ENCODE measurements at places on chromosomes 7 and 10.

DNA sequence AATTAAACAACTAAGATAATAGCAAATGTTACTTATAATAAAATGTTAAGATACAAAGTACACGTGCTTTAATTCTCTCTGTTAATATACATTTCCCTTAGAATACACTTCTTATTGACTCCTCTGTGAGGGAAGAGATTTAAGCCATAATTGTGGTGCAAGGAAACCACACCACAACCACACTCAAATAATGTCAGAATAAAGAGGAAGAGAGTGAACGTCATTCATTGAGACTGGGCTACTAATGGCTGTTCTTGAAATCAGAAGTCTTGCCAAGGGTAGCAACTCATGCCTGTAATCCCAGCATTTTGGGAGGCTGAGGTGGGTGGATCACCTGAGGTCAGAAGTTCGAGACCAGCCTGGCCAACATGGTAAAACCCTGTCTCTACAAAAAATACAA, 10.0 kb downstream of the FAM171A1 start:
- DNase-seq = no peak

- DNase-seq = no peak
These were observed 991 bp downstream of the ANKRD61 start for GRCh38 chr7:6032167-6032566.

GRCh38 chr10:63057509-63057908, 75.6 kb upstream of the NRBF2 start:
- DNase-seq = no peak

DNA sequence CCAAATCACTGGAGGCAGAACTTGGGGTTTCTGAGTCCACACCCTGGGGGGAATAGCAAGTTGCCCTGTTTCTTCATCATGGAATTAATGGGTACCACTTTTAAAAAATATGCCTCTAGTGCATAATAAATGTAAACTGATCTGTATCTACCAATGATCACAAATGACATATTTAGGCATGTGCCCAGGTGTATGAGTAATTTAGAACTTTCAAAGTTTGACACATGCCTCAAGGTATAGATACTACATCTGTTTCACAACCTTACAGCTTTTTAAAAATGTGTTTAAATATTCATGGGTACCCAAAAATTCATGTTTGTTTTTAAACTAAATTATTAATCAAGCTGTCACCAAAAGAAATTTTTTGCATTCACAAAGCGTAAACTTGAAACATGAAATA, 226.0 kb downstream of the KIAA1217 start:
- no peak for DNase-seq

DNA sequence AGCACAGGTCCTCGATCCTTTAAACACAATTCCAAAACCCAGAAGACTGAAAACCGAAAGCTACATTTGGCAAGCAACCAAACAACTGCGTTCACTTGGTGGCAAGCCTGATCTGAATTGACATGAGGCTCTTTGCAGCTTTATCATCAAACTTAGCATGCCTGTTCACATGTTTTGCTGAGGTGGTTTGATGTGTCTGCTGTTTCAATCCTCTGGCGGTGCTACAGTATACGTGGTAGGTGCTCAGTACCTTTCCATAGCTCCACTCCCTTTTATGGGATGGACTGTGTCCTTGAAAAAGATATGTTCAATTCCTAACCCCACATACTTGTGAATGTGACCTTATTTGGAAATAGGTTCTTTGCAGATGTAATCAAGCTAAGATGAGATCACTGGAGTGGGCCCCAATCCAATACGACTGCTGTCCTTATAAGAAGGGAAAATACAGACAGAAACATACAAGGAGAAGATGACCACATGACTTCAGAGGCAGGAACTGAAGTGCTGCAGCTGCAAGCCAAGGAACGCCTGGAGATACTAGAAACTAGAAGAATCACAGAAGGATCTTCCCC, 33.4 kb downstream of the CCDC6 start:
- no peak for DNase-seq

GRCh38 chr10:20879136-20879535, 18.0 kb downstream of the NEBL start:
- no peak for DNase-seq

DNA sequence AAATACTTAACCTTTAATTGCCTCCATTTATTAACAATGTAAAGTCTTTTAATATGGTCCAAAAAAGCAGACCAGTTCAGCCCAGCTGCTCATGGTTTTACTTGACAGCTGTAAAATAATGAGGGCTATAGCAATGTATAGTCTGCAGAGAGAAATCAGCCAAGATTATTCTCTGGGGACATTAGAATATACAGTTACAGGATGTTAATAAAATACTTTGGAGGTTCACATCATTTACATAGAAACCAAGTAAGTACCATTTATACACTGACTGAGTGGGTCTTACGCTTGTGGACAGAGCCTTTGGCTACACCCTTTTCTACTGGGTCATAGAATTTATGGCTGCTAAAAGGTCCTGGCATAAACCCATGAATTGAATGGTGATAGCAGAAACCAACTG, 340.7 kb upstream of the CELF2 start:
- no peak for DNase-seq

- no peak for DNase-seq
These were observed 715.1 kb downstream of the GRID1 start for GRCh38 chr10:85651497-85651882.

DNA sequence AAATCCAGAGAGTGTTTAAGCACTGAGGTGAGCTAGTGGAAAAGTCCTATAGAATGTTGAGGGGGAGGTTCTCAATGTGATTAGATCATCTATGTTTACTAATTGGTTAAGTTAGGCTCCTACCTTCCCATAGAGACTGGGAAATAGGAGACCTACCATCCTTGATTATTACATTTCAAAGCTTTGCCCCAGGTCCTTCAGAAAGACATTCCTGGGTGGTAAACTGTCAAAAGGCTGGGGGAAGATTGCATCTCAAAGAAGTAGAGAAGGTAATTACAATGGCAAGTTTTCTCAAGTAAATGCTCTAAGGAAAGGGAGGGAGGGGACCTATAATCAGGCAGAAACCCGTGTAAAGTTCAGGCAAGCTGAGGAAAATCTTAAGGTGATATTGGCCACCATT, 247.8 kb upstream of the SMIM30 start:
- DNase-seq = no peak

DNA sequence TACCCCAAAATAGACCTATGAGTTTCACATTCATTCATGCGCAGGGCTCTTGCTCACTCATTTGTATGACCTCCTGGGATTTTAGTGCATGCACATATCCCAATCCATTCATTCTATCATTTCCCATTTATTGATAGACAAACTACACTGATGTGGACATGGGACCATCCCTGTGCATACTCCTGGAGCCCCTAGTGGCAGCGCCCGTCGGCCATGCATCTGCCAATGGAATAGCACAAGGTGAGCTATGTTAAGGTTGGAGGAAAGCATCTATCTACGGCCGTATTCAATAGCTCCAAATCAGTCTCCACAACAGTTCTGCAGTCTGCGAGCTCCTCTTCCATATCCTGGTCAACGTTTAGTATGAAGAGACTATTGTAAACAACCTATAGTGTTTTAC, 31.7 kb upstream of the FIGNL1 start:
- no peak for DNase-seq

GRCh38 chr7:1073142-1073977, 14.6 kb upstream of the GPER1 start:
- DNase-seq = no peak

DNA sequence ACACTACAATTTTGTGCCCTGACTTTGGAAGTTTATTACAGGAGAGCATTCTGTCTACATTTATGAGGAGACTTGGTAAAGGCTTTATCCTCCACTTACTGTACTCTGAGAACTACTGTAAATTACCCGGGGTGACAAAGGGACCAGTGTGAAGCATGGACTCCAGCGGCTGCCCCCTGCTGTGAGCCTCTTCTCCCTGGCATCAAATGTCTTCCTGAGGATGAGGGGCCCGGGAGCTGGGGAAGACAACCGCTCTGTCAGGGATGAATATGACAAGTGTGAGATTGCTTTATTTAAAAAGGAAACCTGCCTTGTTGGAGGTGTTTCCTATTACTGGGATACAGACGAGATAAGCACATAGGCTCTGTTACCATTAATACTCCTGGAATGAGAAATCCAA, 714.8 kb downstream of the CCSER2 start:
- DNase-seq = no peak

GRCh38 chr10:93851169-93851568, 42.6 kb upstream of the SLC35G1 start:
- no peak for DNase-seq

DNA sequence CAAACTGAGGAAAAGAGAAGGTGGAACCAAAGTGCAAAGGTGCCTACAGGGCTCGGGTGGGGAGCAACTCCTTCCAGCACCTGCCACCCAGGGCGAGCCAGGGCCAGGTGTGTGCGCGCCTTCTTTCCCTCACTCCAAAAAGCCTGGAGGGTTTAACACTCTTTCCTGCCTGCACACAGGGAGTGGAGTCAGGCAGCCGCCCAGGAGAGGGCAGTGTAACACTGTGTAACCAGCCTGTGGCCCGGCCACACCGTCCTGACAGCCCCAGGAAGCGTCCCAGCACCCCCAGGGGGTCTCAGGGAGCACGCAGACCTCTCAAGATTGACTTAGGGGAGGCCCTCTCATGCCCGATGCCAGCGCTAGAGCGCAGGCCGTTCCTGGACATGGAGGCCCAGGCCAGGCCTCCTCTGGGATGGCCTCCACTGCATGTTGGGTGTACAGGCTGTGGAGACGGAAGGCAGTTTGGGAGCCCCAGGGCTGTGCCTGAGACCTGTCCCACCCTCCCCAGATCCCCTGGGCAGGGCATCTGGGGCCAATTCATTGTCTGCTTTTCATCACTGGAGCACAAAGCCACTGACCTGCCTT, 13.4 kb downstream of the BRI3 start:
- DNase-seq = no peak

- DNase-seq = no peak
These were observed 59.0 kb upstream of the EN2 start for GRCh38 chr7:155398944-155399343.

DNA sequence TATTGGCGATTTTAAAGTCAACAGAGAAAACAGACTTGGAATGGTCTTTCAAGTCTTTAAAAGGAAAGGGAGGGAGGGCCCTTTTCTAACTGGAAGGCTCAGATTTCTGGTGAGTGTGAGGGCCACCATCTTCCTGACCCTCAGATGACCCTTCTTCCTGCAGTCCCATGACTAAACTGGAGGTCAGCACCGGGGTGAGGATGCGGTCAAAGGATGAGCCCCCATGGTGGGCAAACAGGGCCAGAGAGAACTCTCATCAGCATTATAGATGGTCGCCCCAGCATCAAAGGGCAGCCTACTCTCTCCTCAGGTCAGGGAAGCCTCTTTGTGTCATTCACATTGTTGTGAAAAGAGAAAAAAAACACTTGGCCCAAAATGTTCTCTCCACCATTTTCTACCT, 219.2 kb downstream of the LRMDA start:
- no peak for DNase-seq

- DNase-seq = no peak
These were observed 556.1 kb downstream of the ATRNL1 start for GRCh38 chr10:115649217-115649616.

DNA sequence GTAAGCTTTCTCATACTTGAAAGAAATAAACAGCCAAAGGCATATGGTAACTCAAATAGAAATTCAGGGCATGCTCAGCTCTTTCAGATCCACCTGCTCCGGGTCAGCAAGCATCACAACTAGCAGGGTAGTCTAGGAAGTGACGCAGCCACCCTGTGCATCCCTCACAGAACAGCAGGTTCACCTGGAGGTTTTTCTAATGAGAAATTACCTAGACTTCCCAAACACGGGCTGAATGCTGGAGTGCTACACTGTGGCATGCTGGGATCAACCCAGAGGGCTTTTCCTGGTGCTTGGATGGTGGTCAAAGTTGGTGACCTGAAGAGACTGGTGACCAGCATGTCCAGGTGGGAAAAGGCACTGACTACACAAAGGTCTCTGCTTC, 66.8 kb upstream of the DNAJB6 start:
- no peak for DNase-seq

- no peak for DNase-seq
These were observed 99.9 kb upstream of the BAIAP2L1 start for GRCh38 chr7:98500764-98501163.

GRCh38 chr7:116698930-116699721, 27.1 kb downstream of the MET start:
- DNase-seq = no peak

DNA sequence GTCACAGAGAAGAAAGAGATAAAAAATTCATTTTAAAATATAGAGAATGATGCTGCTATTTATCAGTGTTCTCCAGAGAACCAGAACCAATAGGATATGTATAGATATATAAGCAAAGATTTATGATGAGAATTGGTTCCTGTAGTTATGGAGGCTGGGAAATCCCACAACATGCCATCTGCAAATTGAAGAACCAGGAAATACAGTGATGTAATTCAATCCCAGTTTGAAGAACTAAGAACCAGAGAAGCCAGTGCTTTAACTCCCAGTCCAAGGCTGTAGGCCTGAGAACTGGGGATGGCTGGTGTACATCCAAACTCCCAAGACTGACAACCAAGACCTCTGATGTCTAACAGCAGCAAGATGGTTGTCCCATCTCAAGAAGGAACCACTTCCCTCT, 192.9 kb upstream of the PLXDC2 start:
- DNase-seq = no peak

GRCh38 chr7:136138991-136139390, 161.8 kb upstream of the MTPN start:
- no peak for DNase-seq

GRCh38 chr10:110717781-110718589, 73.8 kb downstream of the RBM20 start:
- DNase-seq = no peak

- no peak for DNase-seq
These were observed 87.2 kb upstream of the AGK start for GRCh38 chr7:141463986-141464385.

- no peak for DNase-seq
These were observed 732.1 kb upstream of the POT1 start for GRCh38 chr7:125661677-125662076.

DNA sequence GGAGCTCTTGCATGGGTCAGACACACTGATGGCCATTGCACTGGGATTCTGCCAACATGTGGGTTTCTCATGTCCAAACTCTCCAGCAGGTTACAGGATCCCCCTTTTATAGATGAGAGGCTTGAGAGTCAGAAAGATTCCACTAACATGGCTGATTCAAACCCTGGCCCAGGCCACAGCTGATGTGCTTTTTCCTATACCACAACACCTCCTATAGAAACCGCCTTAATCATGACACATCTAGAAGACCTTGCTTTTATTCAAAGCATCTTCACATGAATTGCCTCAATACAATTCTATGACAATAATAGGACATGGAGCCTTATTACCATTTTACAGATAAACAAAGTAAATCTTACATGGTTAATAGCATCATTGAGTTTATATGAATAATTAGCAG, 188.6 kb downstream of the DPY19L1 start:
- no peak for DNase-seq

- no peak for DNase-seq
These were observed at the start of gene TLX1 for GRCh38 chr10:101130984-101131961. Gene TLX1 (plus strand): TSS chr10:101131300. CDS start chr10:101131542, 242 bp downstream.

GRCh38 chr10:44036425-44036824, 348.5 kb downstream of the CXCL12 start:
- no peak for DNase-seq
